ENCODE measurements at places on chromosomes 11 and 22.

DNA sequence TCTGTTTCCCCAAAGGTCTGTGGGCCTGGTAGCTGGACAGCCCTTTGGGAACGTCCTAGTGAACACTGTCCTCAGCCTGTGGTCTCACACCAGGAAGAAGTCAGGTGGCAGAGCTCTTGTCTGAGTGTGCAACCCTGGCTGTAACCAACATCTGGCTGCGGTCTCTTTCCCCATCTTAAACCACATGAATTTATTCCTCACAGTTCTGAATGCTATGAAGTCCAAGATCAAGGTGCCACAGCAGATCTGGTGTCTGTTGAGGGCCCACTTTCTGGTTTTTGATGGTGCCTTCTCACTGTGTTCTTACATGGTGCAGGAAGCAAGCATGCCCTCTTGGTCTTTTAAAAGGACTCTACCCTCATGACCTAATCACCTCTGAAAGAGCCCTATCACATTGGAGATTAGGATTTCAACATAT, 2.7 kb downstream of the UPB1 start:
- DNase-seq = no peak

DNA sequence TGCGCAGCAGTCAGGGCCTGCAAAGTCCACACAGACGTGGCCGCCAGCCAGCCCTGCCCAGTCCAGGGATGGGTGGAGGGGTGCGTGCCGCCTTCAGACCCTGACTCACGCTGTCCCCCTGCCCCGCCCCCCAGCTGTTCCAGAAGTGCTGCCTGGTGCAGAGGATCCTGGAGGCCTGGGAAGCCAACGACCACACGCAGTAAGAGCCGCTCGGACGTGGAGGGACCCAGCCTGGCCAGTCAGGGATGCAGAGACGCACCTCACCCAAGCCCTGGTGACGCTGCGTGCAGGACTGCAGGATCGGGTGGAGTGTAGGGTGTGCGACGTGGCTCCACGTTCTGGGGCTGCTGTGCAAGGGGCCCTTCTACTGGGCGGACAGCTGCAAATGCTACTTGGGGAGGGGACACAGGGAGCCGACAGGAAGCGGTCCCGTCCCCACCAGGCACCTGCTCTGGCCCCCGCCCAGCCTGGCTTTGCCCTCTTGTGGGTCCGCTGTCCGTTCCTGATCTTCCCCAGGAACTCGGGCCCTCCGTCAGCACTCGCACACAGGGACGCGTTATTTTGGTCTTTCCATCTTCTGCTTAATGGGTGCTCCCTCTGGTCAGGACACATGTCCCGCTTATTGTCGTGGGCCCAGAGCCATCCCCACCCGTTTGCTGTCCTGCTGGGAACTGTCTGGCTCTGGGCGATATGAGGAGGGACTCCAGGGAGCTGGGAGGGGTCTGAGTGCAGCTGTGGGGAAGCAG, 42.5 kb downstream of the SBF1 start:
- no peak for DNase-seq

DNA sequence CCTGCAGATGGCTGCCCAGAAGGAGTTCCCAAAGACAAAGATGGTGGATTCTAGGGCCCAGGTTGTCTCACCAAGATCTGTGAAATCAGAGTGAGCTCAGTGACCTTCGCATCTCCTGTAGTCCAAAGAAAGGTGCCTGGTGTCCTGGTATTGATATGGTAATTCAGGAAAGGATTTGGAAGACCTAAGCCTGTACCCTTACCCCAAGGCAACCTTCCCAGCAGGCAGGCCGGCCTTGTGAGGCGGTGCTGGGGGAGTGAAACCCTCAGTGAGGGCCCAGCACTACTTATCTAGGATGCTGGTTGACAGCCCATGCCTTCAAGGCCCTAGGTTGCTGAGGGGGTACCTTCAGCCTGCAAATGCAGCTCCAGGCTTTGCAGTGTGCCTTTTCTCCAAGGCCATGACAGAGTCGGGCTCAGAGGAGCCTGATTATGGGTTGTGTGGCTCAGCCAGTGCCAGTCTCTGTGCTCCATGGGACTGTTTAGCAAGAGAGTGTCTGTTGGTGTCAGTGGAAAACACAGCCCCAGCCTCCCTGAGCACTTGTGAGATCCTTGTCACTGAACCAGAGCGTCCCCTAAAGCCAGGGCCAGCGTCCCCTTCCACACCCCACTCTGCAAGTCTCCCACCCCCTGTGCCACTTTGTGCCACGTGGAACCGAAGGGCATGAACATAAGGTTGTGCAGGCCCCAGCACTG, 72.8 kb upstream of the MYOD1 start:
- no peak for DNase-seq

- DNase-seq = peak; percentile 21
These were observed 935 bp downstream of the QSER1 start for GRCh38 chr11:32893343-32894148.

GRCh38 chr11:70732881-70733196, 334.5 kb downstream of the CTTN start:
- DNase-seq = no peak

DNA sequence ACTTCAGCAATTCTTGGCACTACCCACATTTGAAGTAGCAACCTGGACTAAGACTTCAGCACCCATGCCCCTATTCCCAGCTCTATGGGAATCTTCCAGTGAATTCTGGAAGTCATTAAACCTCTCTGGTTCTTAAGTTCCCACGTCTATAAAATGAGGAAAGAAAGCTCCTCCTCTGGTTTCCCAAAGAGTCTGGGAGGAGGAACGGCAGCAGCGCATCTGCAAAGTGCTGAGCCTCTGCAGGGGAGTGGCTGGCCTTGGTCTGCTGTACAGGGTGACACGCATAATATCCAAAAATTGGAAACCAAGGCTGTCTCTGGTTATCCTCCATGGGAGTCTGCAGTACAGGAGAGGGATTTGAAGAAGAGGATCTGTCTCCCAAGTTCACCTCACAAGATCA, 73.6 kb upstream of the TP53I11 start:
- DNase-seq = no peak

DNA sequence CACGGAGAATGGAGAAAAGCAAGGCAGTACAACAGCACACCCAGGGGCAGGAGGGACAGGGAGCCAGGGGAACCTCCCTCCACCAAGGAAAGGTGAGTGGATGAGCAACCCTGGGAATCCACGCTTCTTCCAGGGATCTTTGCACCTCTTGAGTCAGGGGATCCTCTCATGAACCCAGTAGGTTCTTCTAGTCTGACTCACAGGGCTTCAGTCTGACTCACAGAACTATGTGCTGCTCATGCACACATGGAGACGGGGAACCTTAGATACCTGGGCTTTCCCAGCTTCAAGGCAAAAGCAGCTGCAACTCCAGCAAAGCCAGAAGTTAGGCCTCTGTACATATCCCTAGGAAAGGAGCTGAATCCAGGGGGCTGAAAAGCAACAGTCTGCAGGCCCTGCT, 1021.4 kb upstream of the TENM4 start:
- DNase-seq = no peak

GRCh38 chr11:11419747-11420146, 66.7 kb upstream of the CSNK2A3 start:
- DNase-seq = no peak

DNA sequence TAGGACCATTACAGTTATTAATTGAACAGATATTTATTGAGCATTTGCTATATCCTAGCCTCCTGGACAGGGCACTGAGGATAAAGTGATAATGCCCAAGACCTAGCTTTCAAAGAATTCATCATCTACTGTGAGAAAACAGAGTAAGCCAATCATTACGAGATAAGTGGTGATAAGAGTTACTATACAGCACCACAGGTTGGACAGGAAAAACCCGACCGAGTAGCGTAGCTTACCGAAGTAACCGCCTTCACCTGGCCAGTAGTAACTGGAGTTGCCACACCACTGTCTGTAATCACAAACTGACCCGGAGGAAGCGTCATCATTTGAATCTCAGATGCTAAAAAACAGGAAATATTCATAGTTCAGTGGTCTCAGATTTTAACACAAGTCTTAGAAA, 10.0 kb upstream of the NFRKB start:
- DNase-seq = no peak

DNA sequence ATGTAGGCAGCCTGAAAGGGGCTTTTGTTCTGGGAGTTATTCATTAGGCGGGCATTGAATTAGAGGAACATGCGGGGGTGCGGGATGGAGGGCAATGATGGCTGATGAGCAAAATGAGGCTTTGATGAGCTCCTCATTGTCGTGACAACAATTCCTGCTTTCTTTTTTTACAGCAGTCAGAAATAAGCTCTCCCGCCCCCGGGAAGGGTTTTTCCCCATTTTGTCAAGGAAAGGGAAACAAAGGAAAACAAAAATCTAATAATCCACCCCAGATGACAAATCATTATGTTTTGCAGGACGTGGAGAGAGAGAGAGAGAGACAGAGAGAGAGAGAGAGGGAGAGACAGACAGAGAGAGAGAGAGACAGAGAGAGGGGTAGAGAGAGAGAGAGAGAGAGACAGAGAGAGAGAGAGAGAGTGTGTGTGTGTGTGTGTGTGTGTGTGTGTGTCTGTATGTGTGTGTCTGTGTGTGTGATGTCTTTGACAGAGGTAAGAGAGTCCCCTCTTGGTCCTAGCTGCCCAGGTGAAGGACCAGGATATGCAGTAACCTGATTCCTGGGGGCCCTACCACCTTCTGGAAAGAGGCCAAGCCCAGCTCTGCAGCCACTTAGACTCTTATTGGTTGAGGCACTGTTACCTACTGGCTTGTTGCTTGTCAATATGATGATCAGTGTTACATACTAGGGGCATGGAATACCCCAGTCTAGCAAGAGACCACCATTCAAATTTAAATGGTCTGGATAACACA, 46.7 kb upstream of the PARVA start:
- no peak for DNase-seq

DNA sequence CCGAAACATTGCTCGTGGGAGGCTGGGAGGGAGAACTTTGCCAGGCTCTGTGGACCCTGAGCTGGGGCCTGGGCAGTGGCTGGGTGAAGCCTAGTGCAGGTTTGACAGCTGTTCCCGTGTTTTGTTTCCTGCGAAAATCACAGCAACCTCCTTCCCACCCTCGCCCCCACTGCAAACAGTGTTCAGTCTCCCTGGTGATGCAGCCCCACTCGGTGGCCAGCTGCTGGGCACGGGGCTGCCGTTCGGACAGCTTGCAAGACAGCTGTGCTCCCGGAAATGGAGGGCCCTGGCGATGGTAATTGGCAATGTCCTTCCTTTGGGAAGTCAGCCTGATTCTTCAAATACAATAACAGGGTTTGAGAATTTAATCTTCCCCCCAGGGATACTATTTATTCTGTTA, 10.4 kb upstream of the GAL start:
- DNase-seq = no peak

DNA sequence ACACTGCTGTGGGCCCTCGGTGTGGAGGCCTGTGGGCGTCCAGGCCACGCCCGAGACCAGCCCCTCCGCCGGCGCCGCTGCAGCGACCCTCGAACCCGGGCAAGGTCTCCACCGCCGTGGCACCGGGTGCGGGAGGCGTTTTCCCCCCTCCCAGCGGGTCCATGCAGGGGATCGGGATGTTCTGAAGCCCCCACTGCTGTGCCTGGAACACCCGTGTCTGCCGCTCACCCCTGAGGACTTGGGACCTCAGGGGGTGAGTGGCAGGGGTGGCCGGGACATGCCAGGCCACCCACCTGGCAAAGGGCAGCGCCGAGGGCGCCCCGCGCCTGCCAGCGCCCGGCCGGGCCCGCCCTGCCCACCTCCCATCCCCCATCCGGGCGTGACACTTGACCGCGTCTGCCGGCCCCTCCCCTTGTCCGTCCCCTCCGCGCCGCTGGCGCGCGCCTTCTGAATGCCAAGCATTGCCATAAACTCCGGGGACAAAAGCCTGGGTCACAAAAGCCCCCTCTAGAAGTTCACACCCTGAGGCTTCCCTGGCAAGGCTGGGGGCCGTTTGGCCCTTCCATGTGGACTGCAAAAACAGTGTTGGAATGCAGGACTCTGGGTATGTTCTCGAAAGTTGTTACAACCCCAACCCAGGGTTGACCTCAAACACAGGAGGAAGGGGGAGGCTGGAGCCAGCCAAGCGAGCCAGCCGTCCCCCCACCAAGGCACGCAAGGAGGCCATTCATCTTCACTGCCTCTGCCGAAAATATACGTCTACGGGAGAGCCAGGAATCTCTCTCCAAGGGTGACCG, 819 bp upstream of the KCNQ1OT1 start:
- no peak for DNase-seq

DNA sequence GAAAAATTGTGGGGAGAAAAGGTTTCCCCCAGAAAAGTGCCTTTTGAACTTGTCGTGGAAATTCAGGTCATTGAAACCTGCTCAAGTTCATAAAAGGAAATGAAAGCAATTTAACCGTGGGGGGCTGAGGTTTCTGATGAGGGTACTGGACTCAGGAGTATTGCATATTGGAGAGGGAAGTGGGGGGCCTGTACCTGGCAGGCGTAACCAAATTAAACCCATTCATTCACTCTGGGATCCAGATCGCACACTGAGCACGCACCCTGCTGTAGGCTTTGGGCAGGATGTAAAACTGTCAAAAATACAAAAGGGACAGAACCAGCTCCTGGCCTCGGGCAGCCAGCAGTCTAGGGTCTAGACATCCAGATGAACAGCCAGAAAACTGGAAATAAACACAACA, 1517.4 kb downstream of the BRD1 start:
- DNase-seq = no peak

GRCh38 chr11:61752117-61752924, at the start of gene MYRF:
Gene MYRF, plus strand, starts transcription at chr11:61752636. Its CDS starts 109 bp downstream, at chr11:61752745.
- peak; percentile 30 for DNase-seq

GRCh38 chr22:33707581-33707980, 212.7 kb downstream of the LARGE1 start:
- no peak for DNase-seq

DNA sequence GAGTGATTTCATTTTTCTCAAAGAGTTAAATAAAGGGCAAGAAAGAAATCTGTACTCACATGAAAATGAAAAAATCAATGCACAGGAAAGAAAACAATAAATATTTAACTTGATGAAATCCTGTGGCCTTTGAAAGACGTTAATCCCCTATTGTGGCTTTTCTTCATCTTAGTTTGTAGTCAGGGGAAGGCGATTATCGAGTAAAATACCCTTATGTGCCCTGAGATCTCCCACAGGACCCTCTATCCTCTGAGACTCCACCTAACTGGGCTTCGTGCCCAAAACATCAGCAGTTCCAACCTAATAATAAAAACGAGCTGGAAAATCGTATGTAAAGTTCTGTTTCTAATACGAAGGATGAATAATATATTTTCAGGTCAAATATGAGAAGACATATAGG, 208.2 kb upstream of the ZC3H12C start:
- no peak for DNase-seq

- DNase-seq = no peak
These were observed 4.2 kb downstream of the GRAMD1B start for GRCh38 chr11:123434262-123434661.

GRCh38 chr22:32353840-32354239, 3.8 kb upstream of the RFPL3 start:
- no peak for DNase-seq
